ENCODE measurements at places on chromosomes 12 and 14.

DNA sequence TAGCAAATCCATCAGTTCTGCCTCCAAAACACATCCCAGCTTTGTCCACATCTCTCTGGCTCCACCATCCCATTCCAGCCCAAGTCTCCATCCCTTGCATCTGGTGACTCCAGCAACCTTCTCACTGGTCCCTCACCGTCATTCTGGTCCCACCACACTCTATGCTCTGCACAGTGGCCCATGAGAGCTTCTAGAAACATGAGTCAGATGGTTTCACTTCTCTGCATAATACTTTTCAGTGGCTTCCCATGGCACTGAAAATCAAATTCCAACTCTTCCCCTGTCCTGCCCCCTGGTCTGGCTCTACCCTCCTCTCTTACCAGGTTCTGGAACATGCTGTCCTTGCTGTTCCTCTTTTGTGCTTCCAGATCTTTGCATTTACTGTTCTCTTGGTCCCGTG lies 17.2 kb upstream of the C12orf76 start:
- no peak for DNase-seq

DNA sequence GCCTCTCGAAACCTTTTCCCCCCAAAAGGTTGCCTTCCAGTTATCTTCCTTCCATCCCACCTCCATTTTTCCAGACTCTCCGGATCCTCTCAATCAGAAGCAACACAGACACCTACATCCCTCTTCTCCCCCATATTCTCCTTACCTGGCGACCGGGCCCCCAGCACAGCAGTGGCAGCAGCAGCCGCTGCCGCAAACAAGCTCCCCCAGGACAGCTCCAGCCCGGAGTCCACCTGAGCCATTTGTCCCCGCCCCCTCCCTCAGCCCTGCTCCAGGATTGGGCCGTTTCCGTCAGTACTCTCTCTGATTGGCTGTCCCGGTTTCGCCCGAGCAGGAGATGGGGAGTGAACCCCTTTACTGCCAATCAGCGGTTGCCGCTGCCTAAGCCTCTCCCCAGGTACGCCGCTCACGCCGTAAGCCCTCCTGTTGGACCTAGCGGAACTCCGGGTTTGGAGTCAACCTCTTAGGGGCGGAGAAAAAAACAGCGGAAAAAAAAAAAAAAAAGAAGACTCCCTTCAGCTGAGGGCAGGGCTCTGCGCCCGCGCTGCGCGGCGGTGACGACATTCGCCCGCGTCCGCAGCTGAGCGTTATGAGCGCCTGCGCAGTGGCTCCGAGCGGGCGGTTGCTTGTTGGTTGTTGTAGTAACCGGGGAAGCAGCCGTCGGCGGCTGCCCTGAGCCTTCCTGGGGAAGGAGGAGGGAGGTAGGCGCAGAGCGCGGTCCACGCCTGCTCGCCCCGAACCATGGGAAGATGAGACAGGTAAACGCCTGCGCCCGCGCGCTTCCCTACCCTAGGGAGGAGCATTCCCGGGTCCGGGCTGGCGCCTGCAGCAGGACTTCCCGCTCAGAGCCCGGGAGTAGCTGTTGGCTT lies at the start of the genes ERG28 and TTLL5:
Gene ERG28 (minus strand): TSS at position 247 of the 869 bp plus-strand sequence. CDS start 3,374 bp downstream, outside the sequence.
Gene TTLL5 (plus strand): TSS at position 617 of the 869 bp plus-strand sequence. CDS start 1,904 bp downstream, outside the sequence.
- DNase-seq: peak; percentile 98

DNA sequence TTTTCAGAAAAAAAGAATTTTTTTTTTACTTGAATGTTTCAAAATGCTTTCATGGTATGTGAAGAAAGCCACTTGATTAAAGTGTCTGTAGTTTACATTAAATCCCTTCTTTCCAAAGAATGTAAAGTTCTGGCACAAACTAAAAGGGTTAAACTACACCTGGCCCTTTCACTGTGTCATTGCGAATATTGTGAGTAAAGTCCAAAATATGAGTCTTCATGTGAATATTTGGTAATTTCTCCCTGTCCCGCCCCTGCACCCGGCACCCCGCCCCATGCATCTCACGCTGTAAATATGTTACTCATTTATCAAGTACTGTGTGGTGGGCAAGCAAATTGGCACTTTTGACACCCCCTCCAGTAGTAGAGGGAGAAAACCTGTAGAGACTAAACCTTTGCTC lies 274.7 kb downstream of the TTC6 start:
- no peak for DNase-seq

DNA sequence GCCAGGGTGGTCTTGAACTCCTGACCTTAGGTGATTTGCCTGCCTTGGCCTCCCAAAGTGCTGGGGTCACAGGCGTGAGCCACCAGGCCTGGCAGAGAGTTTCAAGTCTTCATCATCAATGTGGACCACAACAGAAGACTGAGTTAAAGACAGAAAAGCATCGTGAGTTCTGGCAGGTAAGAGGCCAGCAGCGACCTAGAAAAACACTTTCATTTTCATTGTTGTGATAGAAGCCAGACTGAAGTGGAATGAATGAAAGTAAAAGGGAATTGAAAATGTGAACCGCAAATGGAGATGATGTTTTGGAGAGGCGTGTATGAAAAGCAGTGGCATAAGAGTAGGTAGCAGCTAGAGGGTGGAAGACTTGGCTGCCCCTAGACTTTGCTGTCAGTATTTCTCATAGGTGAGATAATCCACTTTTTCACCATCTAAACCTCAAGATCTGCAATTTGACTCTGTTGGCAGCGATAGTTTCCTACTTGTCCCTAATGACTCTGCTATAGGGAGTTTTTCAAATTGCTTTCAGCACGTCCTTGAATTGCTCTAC lies 47.1 kb upstream of the PLEKHA5 start:
- no peak for DNase-seq

DNA sequence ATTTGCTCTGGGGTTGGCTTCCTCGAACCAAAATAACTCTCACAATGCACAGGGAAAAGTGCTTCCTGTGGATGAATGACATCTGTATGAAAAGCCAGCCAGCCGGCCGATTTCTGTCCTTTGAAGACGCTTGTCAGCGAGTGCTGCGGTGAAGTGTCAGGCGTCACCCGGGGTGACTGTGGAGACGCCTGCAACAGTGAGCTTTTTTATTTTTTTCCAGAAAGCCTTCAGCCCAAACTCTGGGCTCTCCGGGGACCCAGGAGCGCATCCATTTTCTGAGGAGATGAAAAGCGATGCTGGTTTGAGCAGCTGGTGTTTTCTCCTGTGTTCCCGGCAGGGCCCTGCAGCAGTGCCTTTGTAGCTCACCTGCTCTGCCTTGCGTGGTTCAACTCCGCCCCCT lies 147.9 kb upstream of the MYL2 start:
- DNase-seq: peak; percentile 45

GRCh38 chr12:127928178-127928577 lies 338.8 kb upstream of the TMEM132C start:
- DNase-seq: no peak

DNA sequence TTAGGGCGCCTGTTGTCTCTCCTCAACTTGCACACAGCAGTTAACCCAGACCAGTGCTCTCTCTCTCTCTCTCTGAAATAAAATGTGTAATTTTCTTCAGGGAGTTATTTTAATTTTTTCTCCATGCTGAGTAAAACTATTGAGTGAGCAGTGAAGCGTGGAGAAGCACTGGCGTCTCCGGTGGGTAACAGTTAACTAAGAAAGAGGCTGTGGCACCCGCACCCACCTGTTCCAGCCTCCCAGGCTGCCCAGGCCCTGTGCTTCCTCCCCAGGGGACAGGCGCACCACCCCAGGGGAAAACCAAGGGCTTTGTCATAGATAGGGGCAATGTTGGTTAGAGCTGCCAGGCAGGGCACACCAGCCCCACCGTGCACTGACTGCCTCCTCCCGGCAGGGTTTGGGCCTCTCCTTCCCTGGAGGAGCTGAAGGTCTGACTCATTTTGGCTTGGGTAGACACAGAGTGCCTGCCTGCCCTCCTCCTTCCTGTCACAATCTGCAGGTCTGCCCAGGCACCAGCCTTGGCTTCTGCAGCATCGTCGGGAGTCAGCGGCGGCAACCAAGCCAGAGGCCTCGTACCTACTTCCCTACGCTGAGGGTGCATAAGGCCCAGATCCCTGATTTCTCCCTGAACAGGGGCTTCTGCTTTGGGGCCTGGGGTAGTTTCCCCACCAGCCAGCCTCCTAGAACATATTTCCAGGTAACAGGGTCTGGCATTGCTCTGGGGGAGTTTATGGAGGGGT lies 3.9 kb downstream of the HOXC5 start:
- no peak for DNase-seq

DNA sequence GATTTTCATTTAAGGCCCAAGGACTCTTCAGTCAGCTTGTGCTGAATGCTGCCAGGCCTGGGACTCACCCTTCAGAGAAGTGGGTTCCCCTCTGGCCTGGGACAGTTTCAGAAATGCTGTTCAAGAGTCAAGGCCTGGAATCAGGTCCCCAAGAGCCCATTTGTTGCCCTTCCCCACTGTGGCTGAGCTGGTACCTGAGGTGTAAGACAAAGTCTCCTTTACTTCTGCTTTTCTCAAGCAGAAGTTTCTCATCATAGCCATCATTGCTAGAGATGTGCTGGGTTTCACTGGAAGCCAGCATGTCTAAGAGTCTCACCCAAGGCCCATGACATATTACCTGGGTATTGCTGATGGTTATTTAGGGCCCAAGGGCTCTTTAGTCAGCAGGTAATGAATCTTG lies 8.9 kb downstream of the FANCM start:
- DNase-seq: no peak

DNA sequence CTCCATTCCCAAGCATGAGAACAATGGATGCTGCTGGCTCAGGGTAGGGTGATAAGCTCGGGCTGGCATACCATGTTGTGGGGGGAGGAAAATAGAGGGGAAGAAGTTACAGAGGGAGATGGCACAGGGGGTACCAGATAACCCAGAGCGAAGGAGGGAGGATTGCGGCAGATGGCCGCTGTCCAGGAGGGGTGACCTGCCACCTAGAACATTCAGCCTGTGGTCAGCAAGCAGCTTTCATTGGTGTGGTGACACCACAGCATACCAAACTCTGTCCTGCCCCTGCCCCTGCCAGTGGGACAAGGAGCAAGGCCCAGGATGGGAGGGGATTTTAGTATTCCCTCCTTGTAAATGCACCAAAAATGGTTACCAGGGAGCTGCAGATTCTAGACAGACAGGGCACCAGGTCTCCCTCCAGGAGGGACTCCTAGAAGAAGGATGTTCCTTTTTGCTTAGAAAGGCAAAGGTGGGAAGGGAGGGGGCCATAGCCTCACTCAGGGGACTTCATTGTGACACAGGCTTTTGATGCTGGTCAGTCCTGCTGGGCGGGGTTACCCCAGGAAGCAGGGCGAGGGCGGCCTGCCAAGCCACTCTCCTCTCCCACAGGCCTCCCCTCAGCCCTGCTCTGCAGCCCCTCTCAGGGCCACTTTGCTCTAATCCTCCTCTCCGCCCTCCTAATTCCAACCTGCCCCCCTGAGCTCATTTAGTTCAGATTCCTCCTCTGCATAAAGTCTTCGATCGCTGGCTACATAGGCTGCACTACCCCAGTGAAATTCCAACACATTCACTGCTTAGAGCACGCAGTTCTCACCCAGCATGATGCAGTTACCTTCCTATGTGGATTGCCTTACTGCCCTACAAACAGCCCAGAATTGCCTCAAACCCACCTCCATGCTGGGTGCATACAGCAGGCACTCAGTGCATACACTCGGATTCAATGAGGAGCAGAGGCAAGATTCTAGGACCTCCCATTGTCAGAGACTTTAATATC lies 36.0 kb upstream of the PLEKHG6 start:
- no peak for DNase-seq

DNA sequence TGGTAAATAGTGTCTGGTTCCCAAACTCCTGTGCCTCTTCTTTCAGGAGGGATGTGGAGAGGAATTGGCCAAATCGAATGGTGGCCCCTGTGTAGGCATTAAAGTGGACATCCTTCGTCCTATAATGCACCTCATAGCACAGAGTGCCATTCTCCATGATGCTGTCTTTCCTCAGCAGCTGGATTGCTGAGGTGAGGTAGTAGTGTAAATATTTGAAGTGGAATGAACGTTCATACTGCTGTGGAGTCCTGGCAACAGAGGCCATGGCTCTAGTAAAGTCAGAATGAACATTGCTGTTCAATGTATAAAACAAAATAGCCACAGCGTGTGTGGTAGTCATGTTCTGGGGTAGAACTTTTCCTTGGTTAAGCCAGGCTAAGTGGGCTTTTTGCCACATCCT lies 2.7 kb downstream of the ART4 start:
- DNase-seq: peak; percentile 17

GRCh38 chr14:90546767-90547166 lies 149.9 kb downstream of the CALM1 start:
- DNase-seq: no peak

DNA sequence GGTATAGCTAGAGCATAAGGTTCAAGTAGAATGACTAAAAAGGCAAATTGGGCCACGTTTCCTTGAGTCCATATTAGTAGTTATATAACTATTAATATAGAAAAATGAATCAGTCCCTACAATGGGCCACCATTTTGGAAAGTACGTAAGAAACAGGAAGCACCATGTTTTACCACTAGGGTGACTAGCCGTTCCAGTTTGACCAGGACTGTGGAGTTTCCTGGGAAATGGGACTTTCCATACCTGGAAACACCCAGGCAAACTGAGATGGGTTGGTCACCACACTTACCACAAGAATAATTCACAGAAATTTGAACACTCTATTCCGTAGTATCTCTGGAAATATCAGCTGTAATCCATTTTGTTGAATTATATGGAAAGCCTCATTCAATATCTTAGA lies 2.1 kb upstream of the MAGOHB start:
- no peak for DNase-seq

- DNase-seq: no peak
These were observed 16.2 kb downstream of the SLC2A14 start for GRCh38 chr12:7856516-7856915.

DNA sequence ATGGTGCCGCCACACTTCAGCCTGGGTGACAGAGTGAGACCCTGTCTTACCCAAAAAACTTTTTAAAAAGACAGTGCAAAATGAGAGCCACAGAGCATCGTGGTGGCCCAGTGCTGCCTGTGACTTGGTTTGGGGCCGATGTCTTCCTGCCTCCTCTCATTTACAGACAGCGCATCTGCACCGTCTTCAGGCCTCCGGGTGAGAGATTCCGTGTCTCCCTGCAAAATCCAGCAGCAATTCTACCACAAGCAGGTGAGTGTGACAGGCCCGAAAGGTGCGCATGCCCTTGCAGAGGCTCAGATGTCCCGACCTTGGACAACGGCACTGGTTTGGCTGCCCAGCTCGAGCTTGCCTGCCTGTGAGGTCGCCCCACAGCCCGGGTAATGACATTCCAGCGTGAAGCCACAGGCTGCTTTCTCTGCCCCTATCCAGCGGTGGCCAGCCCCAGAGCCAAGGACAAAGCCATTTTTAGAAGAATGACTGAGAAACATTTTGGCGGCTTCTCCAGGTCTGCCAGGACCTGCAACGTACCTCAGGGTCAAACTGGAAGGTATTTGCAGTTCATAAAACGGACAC lies 70.3 kb upstream of the RFLNA start:
- DNase-seq: no peak

DNA sequence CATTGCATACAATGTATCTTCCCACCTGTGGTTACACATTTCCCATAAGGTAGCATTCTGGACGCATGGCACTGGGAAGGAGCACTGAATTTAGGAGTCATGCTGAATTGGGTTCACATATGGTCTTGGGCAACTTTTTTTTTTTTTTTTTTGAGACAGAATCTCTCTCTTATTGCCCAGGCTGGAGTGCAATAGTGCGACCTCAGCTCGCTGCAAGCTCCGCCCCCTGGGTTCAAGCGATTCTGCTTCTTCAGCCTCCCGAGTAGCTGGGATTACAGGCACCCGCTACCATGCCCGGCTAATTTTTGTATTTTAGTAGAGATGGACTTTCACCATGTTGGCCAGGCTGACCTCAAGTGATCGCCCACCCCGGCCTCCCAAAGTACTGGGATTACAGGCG lies 13.3 kb downstream of the DIP2B start:
- no peak for DNase-seq

Measured in DMS153 (cell line).